ENCODE measurements at places on chromosomes 16 and 17.

GRCh38 chr17:49896222-49896621, 48.4 kb upstream of the TAC4 start:
- DNase-seq: no peak

- no peak for DNase-seq
Observed at GRCh38 chr17:68390888-68391545, 66.3 kb downstream of the WIPI1 start.

GRCh38 chr16:1884155-1884760, 12.3 kb upstream of the MEIOB start:
- DNase-seq: peak; percentile 14

GRCh38 chr16:21704266-21704665, 40.5 kb downstream of the OTOA start:
- no peak for DNase-seq

DNA sequence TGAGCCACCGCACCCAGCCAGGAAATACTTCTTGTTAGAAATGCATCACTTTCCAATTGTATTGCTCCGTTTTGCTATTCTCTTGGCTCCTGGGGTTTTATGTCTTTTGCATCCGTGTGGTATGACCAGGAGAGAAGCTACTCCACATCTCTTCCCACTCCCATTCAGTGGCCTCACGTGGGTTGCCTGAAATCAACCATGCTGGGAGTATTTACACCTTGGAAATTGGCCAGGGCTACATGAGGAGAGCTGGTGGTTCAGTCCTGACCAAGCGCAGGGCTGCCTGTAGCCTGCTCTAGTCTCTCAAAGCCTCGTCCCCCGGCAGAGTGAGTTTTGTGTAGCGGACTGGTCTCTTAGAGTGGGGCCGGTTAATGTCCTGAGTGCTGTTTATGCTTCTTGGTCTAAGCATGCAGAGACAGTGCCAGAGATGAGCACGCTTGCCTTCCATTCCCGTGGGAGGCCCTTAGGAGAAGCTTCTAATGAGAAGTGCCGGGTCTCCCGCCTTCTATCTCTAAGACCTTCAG, 3.8 kb downstream of the WFDC1 start:
- DNase-seq: no peak

GRCh38 chr17:7831233-7831632, 2.8 kb upstream of the KDM6B start:
- DNase-seq: no peak

DNA sequence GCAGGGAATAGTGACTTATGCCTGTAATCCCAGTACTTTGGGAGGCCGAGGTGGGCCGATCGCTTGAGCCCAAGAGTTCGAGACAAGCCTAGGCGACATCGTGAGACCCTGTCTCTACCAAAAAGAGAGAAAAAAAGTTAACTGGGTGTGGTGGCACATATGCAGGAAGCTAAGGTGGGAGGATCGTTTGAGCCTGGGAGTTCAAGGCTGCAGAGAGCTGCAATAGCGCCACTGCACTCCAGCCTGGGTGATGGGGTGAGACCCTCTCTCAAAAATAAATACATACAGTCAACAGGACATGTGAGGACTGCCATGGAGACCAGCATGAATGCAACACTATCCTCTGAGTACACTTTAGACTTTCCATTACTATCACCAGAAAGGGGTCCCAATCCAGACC, 15.4 kb upstream of the ST6GALNAC2 start:
- no peak for DNase-seq

DNA sequence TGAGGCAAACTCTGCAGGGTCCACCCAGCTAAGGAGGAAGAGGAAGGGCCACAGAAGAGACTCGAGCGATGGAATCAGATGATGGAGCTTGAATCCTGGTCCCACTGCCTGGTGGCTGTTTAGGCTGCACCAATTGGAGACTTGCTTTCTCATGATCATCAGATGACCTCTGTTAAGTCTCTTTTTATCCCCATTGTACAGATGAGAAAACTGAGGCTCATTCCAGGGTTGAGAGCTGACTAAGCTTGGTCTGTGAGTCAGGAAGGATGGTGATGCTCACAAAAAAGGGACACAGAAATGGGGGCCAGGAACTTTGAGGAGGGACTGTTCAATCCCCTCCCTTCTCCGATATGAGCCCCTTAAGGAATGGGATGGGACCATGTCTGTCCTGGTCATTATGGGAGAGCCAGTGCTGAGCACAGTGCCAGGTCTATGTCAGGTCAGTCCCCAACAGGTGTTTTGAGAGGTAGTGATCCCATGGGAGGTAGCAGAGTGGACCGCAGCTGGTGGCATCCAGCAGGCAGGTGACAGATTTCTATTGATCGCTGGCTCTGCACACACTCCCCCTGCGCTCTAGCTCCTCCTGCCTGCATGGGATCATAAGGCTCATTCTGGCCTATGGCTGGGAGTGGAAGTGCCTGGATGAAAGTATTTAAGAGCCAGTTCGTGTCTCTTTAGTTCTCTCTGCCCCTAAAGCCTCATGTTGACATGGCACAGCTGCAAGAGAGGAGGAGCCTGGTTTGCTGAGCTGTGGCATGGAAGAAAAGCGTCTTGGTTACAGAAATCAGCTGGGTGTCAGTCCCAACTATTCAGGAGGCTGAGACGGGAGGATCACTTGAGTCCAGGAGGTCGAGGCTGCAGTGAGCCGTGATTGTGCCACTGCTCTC, 27.2 kb downstream of the SNX20 start:
- no peak for DNase-seq

- DNase-seq: no peak
Observed at GRCh38 chr17:4357030-4357628, 9.3 kb downstream of the UBE2G1 start.

DNA sequence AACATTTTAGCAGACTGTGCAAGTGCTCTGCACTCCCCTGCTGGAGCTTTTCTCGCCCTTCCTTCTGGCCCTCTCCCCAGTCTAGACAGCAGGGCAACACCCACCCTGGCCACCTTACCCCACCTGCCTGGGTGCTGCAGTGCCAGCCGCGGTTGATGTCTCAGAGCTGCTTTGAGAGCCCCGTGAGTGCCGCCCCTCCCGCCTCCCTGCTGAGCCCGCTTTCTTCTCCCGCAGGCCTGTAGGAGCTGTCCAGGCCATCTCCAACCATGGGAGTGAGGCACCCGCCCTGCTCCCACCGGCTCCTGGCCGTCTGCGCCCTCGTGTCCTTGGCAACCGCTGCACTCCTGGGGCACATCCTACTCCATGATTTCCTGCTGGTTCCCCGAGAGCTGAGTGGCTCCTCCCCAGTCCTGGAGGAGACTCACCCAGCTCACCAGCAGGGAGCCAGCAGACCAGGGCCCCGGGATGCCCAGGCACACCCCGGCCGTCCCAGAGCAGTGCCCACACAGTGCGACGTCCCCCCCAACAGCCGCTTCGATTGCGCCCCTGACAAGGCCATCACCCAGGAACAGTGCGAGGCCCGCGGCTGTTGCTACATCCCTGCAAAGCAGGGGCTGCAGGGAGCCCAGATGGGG, 3.1 kb downstream of the GAA start:
- DNase-seq: no peak

- peak; percentile 45 for DNase-seq
Observed at GRCh38 chr17:65190467-65191097, 53.4 kb downstream of the RGS9 start.

GRCh38 chr17:82239926-82240505, 11.2 kb downstream of the SLC16A3 start:
- DNase-seq: no peak

DNA sequence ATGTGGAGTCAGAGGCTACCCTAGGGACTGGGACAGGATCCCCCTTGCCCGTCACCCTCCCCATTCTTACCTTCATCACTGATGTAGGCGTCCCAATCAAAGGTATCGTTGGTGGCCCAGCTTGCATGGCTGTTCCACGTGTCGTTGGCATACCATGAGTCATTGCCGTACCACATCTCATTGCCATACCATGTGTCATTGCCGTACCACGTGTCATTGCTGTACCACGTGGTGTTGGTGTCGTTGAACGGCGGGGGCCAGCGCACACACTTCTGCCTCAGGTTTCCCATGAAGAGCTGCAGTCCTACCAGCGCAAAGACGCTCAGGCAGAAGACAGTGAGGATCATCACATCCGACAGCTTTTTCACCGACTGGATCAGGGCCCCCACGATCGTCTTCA, 4.8 kb downstream of the SCN4A start:
- no peak for DNase-seq

- no peak for DNase-seq
Observed at GRCh38 chr17:17070931-17071330, 28.7 kb downstream of the MPRIP start.

DNA sequence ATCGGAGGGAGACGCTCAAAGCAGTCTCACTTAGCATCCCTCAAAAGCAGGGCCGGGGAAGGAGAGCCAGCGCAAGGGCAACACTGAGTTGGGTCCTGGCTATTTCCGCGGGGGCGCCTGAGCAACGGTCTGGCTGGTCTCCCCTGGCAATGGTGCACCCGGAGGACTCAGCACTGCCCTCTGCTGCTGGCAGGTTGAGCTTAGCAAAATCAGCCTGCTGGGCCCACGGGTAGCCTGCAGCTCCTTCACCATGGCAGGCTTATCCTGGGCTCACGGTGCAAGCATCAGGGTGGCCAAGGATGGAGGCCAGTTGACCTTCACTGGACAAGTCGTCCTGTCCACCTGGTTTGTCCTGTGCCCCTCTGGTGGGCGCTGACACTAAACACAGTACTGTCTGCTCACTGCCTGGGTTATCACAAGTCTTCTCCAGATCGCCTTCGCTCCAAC, 14.4 kb upstream of the ALDH3A1 start:
- DNase-seq: peak; percentile 63

DNA sequence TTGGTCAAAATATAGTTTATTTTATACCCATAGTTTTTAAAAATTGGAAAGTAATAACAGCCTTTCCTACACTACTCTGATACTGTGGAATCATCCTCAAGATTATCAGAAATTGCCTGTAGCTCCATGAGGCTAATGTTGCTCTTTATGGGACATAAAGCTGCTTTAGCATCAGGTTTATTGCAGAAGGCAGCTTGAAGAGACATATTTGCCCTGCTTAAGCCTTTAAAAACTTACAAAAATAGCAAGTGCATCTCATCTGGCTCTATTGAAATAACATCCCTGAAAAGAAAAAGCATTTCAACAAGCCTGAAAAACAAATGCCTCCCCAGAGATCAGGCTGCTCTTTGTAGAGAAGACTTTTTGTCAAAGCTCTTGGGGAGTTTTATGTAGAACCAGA, 142.9 kb upstream of the MON1B start:
- DNase-seq: no peak

DNA sequence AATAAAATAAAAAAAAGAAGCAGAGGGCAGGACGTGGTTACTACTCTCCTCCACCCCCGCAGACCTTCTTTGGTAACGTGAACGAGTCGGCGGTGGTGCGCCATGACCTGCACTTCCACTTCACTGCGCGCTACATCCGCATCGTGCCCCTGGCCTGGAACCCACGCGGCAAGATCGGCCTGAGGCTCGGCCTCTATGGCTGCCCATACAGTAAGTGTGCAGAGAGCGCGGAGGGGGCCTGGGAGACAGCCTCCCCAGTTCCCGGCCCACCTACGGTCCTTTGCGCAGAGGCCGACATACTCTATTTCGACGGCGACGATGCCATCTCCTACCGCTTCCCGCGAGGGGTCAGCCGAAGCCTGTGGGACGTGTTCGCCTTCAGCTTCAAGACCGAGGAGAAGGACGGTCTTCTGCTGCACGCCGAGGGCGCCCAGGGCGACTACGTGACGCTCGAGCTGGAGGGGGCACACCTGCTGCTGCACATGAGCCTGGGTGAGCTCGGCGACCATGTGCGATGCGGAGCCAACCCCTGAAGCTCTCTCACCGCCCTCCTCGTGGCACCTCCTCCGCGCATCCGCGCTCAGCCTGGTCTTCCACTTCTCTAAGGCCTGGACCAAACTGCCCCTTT, 2.7 kb downstream of the CNTNAP1 start:
- no peak for DNase-seq

DNA sequence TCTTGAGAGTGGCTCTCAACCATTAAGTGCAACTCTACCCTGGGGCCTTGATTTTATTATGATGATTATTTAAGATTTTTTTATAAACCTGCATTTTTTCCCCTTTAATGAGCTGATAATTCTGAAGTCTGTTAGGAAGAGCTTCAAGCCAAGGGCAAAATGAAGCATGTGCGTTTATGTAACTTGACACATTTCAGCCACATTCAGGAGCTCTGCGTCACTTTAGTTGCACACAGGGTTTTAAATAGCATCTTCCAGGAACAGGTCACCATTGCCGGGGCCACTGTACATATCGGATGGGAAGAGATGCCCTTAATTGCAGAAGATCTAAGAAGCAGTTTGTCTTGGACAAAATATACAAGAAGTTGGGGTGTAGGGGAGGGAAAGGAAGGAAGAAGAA, 89.6 kb downstream of the BMERB1 start:
- no peak for DNase-seq

GRCh38 chr16:57559072-57559790, 16.8 kb downstream of the ADGRG5 start:
- no peak for DNase-seq

DNA sequence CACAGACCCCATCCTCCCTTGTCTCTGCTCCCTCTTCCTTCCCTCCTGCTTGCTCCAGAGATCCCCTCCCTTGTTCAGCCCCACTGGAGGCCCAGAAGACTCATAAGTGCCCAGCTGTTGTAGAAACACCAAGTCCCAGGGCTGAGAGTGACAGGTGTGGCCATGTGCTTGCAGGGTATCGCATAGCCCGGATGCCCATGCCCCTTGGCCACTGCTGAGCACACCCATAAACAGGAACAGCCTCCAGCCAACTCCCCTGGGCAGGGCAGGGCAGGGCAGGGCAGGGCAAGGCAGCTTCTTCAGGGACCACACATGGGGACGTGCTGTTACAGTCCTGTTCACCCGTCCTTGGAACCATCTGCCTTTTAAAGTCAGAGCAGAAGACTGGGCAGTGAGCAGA, 2.0 kb downstream of the CACNG1 start:
- no peak for DNase-seq

DNA sequence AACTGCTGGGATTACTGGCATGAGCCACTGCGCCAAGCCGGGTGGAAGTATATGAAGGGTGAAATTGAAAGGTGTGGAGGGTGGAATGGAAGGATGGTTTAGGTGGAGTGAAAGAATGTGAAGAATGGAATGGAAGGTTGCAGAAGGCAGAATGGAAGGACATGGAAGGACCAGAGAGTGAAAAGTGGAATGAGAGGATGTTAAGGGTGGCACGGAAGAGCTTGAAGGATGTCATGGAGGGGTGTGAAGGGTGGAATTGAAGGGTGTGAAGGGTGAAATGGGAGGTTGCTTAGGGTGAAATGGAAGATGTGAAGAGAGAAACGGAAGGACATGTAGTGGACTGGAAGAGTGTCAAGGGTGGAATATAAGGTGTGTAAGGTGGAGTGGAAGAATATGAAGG, 16.2 kb downstream of the MIS12 start:
- no peak for DNase-seq

GRCh38 chr17:1880851-1881630, 51.2 kb downstream of the RPA1 start:
- no peak for DNase-seq

DNA sequence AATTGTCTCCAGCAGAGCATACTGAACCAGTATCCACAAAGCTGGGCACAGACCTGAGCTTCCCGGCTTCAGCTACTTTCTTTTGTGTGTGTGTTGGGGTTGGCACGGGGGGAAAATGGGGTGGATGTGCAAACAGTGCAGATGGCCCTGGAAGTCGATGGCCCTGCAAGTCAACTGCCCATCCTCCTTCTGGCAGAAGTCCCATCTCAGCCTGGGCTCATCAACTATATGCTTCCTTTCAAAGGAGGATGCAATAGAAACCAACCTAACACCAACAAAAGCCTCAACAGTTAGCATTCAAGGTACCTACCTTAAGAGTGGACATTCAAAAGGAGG, 55.7 kb downstream of the SOX9 start:
- no peak for DNase-seq
